ENCODE measurements at places on chromosomes 5 and 9.

DNA sequence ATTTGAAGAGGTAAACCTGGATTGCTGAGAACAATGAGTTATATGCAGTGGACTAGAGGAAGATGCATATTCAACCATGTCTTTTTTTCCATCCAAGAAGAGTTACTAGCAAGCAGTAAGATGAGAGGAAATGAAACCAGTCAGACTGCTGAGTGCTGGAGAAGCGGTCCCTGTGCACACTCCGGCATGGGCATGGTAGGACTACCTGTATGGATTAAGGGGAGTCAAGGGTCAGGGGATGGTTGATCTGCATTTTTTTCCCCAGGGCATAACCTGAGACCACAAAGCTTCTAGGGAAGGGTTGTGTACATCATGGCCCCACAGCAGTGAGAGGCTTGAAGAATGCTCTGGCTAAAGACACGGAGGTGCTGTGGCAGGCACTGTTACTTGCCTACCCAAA, 76.6 kb upstream of the ZNF169 start:
- DNase-seq, result no peak

- no peak for DNase-seq
Observed at GRCh38 chr9:137095664-137096517, 9.1 kb downstream of the MAN1B1 start.

DNA sequence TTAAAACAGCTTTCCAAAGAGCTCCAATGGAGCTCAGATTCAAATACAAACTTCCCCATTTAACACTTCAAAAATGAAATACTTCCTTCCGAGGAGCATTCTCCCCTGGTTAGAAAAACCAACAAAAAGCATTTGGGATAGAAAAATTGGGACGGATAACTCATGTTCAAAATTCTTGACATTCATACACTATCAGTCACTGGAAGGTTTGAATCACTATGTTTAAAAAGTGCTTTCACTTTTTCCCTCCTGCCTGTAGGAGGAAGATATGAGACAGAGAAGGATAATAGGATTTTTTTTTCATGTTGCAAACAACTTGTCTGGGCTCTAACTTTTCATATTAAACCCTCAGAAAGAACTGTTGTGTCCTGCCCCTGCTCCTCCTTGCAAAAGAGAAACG, 412.0 kb downstream of the ACTL7B start:
- DNase-seq, result peak; percentile 82

GRCh38 chr9:117494401-117495090, 79.7 kb upstream of the ASTN2 start:
- no peak for DNase-seq

DNA sequence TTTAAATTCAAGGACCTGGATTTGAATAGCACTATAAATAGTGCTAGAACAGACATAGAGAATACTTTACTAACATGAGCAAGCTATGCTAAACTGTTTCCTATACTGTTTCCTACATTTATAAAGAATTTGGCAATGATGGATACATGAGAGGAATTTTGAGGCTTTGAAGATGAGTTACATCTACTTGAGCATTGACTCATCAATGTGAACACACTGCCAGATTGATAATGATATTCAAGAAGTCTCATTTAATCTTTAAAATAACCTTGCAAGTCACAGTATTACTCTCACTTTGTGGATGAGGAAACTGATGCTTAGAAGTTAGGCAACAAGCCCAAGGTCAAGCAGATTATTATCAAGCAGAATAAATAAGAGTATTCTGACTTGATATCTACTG, 281.9 kb downstream of the DNAH5 start:
- DNase-seq, result peak; percentile 18

GRCh38 chr9:121686930-121687541, 35.6 kb downstream of the DAB2IP start:
- peak; percentile 60 for DNase-seq

- DNase-seq, result no peak
Observed at GRCh38 chr9:132032238-132032950, 47.3 kb downstream of the MED27 start.

- DNase-seq, result no peak
Observed at GRCh38 chr5:170861917-170862766, at the start of gene RANBP17. TSS of gene RANBP17 (plus strand) at chr5:170862018.

DNA sequence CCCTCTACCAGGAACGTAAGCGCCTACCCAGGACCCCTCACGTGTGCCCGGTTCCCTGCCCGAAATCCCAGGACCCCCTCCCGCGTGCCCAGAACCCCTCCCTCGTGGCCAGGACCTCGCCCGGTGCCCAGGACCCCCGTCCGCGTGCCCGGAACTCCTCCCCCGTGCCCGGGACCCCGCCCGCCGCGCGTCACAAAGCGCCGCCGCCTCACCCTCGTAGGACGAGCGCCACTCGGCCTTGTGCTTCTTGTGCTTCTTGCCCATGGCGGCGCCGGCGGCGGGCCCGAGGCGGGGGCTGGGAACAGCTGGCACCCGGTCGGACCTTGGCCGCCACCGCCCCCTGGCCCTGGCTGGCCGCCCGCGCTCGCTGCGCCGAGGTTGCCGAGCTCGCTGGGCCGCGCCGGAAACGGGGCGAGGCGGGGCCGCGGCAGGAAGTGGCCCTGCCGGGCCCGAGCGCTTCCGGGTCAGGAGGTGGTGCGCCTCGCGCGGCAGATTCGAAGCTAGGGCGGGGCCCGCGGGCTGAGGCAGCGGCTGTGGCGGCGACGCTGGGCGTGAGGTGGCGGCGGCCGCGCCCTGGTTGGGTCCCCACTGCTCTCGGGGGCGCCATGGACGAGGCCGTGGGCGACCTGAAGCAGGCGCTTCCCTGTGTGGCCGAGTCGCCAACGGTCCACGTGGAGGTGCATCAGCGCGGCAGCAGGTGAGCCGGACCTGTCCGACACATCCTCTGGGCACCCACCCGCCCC, at the start of the genes BRD9 and TRIP13:
Gene BRD9, minus strand, starts transcription at position 408 of the 743 bp plus-strand sequence. Its CDS starts 144 bp downstream, at position 264.
Gene TRIP13, plus strand, starts transcription at position 491 of the 743 bp plus-strand sequence. Its CDS starts 115 bp downstream, at position 606.
- DNase-seq, result peak; percentile 80

GRCh38 chr9:35273591-35273990, 111.8 kb downstream of the UNC13B start:
- no peak for DNase-seq

GRCh38 chr5:31850981-31851689, 212.2 kb downstream of the PDZD2 start:
- no peak for DNase-seq

- no peak for DNase-seq
Observed at GRCh38 chr9:92576175-92576574, 40.4 kb upstream of the ECM2 start.

DNA sequence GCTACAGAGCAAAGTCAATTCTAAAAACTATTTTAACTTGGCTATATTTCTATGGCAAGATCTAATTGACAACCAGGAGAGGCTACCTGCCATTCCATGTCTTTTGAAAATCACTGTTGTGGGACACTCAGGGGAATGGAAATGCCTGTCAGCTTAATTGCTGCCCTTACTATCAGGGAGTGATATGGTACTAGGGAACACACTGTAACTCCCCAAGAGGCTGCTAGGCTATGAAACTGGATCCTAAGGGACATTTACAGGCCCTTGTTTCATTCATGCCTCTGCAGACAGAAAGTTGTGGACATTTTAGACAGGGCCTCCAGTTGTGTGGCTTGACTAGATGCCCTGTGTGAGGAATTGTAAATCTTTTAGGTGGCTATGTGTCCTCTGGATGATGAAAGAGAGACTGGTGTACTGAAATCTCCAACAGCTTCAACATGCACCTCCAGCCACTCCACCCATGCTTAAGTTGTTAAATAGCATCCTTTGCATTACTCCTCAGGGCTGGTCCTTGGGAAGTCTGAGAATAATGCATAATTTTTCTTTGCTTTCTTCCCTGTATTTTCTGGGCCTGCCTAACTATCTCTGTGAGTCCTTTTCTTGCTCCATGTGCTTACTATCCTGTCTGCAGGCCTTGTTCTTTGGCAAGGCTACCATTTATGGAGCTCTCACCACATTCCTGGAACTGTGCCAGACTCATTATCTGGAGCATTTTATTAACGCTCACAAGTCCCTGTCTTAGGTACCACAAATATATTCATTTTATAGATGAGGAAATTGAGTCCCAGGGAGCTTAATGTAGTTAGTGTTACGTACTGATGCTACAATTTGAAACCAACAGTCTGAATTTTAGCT, 3.2 kb downstream of the MROH2B start:
- peak; percentile 59 for DNase-seq

All from M059J (cell line).